ENCODE measurements at places on chromosomes 4 and X.
A peak's percentile ranks its signal among the peaks of the same experiment; 100 is the strongest.

- DNase-seq = no peak
Observed at GRCh38 chr4:101660607-101661006, 129.9 kb upstream of the BANK1 start.

DNA sequence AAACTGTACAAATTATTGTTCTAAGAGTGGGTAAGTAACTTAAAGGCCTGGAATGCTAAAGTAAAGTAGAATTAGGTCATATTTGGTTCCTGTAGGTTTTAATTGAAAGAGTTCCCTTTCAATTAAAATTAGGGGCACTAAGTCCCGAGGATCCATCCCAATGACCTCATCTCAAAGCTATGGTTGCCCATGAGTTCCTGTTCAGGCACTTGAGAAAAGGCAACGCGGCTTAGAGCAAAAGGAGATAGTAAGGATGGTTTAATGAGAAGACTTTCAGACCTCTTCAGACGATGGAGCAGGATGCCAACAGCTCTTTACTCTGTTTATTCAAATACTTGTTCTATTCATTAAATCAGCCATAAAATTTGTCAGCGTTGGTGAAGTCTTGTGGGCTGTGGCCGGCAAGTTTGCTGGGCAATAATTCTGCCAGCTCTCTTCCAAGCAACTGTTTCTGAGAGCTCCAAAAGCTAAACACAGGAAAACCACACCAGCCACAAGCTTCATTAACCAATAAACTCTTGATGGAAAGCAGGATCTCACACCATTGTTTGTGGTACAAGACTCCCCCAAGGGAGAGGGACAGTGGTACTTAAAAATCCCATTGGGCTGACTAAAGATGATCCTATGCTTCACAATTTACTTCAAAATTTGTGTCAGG, 167.4 kb downstream of the COL4A6 start:
- DNase-seq = no peak

- no peak for DNase-seq
Observed at GRCh38 chr4:91826186-91826585, 477.6 kb upstream of the GRID2 start.

GRCh38 chr4:81427344-81427821, 44.3 kb downstream of the RASGEF1B start:
- DNase-seq = no peak

- DNase-seq = no peak
Observed at GRCh38 chr4:59161249-59161648, 2038.9 kb upstream of the ADGRL3 start.

- no peak for DNase-seq
Observed at GRCh38 chrX:111652719-111653118, 28.3 kb upstream of the ALG13 start.

- no peak for DNase-seq
Observed at GRCh38 chr4:129335276-129335675, 239.3 kb downstream of the C4orf33 start.

DNA sequence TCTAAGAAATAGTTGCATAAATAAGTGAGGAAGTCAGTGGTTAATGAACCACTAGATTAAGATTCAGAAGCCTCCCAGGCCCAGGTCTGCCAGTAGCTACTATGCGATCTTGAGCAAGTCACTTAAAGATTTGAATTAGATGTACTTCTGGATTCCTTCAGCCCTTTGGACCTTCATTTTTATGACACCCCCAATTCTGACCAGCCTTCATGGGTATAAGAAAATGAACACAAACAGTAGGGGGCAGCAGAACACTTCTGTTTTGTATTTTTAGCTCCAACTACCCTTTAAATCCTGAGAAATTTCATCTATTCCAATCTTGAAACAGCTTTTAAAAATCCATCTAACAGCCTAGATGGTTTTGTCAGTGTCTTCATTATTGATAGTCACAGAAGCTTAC, 19.0 kb downstream of the TMEM47 start:
- no peak for DNase-seq

DNA sequence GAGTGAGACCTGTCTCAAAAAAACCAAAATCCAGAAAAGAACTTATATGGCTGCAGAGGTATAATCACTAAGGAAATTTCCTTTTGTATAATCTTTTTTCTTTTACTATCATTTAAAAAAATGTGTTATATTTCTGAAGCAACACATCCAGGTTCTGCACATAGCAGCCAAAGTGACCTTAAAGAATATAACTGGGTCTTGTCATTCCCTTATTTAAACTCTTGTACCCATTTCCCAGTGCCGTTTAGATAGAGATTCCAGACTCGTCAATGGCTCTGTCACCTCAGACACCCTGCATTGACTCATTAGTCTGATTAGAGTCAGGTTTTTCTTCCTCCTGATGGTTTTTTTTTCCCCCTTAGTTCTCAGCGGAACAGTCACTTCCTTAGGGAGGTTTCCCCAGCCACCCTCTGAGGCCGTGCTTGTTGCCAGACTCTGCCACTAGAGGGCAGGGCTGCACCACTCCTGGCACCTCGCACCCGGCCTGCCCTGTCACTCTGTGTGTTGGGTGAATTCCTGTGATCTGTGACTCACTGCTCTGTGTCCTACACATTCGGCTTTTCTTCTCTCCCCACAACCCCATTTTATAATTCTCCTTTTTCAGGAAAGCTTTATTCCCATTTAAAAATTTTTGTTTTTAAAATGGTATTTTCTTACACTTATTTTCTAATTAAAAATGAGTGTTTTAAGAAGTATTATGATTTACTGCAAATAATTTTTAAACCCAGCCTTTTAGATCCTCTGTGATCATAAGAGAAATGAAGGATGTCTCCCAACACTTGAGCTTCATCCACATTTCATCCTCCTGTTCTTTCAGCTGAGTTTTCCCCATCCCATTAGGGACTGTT, 32.1 kb downstream of the HTT start:
- DNase-seq = peak; percentile 89

- peak; percentile 88 for DNase-seq
Observed at GRCh38 chrX:49155900-49156837, 6.4 kb upstream of the MAGIX start.

GRCh38 chr4:32775049-32775448, 2054.9 kb downstream of the PCDH7 start:
- no peak for DNase-seq

DNA sequence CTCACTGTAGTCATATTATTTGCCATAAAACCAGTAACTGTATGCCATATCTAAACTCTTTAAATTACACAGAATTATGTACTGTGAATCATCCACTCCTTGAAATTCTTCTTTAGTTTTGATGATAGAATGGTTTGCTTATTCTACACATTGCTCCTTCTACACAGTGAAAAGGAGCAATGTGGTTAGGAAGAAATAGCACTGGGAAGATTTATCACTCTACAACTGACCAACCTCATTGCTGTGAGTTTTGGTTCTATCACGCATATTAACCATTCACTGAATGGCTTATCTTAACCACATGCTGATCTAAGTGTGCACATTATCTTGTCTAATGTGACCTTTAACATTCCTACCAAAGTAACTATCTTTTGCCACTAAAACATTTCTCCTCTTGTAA, 415.7 kb upstream of the NDST4 start:
- no peak for DNase-seq

DNA sequence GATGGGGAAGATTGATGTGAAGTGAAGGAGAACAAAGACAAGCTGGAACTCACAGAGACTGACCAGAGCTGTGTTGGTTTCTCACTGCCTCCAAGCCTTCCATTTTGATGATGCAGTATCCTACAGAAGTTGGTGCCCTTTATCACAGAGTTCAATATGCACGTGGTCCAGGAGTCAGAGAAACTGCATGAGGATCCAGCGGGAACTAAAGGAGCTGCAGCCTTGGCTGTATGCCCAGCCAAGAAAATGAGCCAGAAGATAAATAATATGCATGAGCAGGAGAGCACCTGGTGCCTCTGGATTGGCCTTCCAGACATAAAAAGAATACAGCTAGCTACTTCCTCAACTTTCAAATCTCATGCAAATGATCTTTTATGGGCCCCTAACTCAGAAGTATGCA, 44.3 kb upstream of the DCLK2 start:
- no peak for DNase-seq

DNA sequence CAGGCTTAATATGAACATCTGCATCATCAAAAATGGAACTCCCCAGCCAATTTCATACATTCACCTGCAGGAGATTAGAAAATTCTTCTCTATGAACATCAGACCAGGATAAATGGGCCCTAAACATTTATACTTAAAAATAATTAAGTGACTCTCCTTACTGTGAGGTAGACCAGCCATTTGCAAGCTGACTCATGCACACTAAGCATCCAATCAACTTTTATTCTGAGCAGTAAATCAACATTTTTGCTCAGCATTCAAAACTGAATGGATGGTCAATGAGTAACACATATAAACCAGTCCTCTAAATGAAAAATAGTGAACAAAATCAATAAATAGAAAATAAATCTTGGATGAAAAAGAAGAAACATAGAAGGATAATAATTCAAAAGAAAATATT, 19.9 kb upstream of the PCDH10 start:
- DNase-seq = no peak
